ENCODE measurements at places on chromosomes 16 and 17. TPM values are rescaled to one million over a fixed set of nuclear protein-coding genes. Genes with fewer than 3 reads are reported as not detected.
A peak's percentile ranks its signal among the peaks of the same experiment; 100 is the strongest.

KRT20 gene
- polyA plus RNA-seq: 31.7 TPM

LGALS9B gene
- polyA plus RNA-seq: 0.54 TPM

- H3K27me3 ChIP-seq: no peaks in the 10 kb centered on the region
- H3K4me1 ChIP-seq: peaks cover 27% of the 10 kb centered on the region
Observed at GRCh38 chr16:1770328-1771187, 785 bp downstream of the NME3 start.

SMIM36 gene
- polyA plus RNA-seq: not detected

DNA sequence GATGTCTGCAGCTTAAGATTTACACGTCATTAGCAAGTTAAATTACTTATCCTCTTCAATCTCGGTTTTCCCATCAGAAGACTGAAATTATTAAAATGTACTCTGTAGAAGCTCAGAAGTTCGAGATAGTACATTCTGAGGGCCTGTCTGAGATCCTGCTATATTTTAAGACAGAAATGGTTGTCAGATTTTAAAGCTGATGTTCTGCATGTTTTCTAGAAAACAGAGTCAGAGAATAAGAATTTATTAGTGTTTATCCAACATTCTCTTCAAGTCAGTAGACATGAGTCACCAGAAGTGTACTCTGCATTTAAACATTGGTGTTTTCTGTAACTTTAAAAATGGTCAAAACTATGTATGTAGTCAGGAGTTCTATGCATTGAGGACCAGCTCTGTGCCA lies 155.2 kb upstream of the MYOCD start:
- no peak overlapping the region for H3K27ac ChIP-seq
- H3K27me3 ChIP-seq: no peaks in the 10 kb centered on the region
- no peak for DNase-seq
- H3K36me3 ChIP-seq: no peaks in the 10 kb centered on the region
- no peak overlapping the region for H3K4me3 ChIP-seq

HASPIN gene
- polyA plus RNA-seq: 2.7 TPM

- no peaks in the 10 kb centered on the region for H3K36me3 ChIP-seq
- DNase-seq: no peak
- H3K4me1 ChIP-seq: no peaks in the 10 kb centered on the region
- no peak overlapping the region for H3K4me3 ChIP-seq
- H3K27ac ChIP-seq: no peak overlapping the region
- peaks cover 2% of the 10 kb centered on the region for H3K27me3 ChIP-seq
Observed at GRCh38 chr17:41393294-41393693, 4.1 kb downstream of the KRT31 start.

DNA sequence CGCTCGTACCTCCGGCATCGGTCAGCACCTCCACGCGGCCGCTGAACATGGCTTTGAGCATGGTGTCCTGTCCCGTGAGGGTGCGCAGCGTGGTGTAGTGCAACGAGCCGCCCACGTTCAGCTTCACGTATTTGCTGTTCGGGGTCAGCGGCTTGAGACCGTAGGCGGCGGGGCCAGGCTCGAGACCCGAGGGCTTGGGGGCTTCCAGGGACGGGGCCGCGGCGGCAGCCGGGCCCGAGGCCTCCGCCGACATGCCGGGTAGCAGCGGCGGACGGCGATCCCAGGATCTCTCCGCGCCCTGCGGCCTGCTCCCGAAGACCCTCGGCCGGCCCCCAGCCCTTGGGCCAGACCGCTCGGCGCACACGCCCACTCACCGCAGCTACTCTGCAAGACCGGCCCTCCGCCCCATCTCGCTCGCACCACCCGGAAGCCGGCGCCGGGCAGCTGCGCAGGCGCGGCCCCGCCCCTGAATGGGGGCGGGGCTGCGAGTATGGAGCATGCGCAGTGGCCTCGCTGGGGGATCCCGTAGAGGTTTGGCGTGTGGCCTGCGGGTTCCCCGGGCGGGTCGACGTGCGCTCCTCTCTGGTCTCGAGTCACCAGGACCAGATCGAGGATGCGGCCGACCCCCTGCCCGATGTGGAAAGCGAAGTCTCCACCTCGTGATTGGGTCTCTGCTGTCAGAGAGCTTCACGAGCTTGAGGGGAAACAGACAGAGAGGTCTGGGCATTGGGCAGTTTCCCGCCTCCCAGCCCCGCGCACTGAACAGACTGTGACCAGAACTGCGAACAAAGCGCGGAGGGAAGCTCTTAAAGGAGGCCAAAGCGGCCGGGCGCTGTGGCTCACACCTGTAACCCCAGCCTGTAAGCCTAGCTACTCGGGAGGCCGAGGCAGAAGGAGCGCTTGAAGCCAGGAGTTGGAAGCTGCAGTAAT lies at the start of gene KCTD13:
KCTD13 (minus strand) TSS at position 446 of the 930 bp plus-strand sequence; CDS start at position 253, 193 bp downstream.
- peaks cover 17% of the 10 kb centered on the region for H3K36me3 ChIP-seq
- DNase-seq: peak; percentile 86
- H3K4me1 ChIP-seq: peaks cover 18% of the 10 kb centered on the region
- no peaks in the 10 kb centered on the region for H3K27me3 ChIP-seq
- peak within 1 kb of the TSS; percentile 90 for H3K4me3 ChIP-seq
- peak within 1 kb of the TSS; percentile 98 for H3K27ac ChIP-seq

PRSS33 gene
- 0.13 TPM for polyA plus RNA-seq

DNA sequence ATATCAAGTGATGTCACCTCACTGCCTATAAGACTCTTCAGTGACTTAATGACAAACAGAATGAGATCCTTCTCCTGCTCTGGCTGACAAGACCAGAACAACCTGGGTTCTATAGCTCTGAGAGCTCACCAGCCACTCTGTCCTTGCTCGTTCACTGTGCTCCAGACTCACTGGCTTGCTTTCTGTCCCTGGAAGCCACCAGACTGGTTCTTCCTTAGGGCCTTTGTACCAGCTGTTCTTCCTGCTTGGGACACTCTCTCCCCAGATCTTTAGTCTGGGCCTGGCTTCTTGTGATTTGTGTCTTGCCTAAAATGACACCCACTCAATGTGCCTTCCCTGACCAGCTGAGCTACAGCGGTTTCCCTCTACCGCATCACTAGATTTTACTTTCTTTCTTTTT lies 76.1 kb downstream of the FTO start:
- no peak overlapping the region for H3K27ac ChIP-seq
- H3K36me3 ChIP-seq: no peaks in the 10 kb centered on the region
- H3K27me3 ChIP-seq: no peaks in the 10 kb centered on the region
- DNase-seq: no peak
- H3K4me3 ChIP-seq: no peak overlapping the region
- no peaks in the 10 kb centered on the region for H3K4me1 ChIP-seq

SLX1B gene
- polyA plus RNA-seq: 61.3 TPM

CD300LB gene
- 0.27 TPM for polyA plus RNA-seq

CRYBA1 gene
- polyA plus RNA-seq: not detected

GRCh38 chr16:22300427-22301071 lies 3.3 kb downstream of the POLR3E start:
- H3K36me3 ChIP-seq: peaks cover 31% of the 10 kb centered on the region
- peak; percentile 46 for DNase-seq
- no peak overlapping the region for H3K27ac ChIP-seq
- H3K4me3 ChIP-seq: no peak overlapping the region
- no peaks in the 10 kb centered on the region for H3K27me3 ChIP-seq

RNF43 gene
- 29.9 TPM for polyA plus RNA-seq

SLC35G6 gene
- polyA plus RNA-seq: 0.52 TPM

NXPH3 gene
- polyA plus RNA-seq: 0.52 TPM

GRCh38 chr16:49881890-49882289 lies 26.0 kb upstream of the ZNF423 start:
- H3K27ac ChIP-seq: no peak overlapping the region
- DNase-seq: no peak
- no peaks in the 10 kb centered on the region for H3K27me3 ChIP-seq
- H3K36me3 ChIP-seq: no peaks in the 10 kb centered on the region

NUFIP2 gene
- polyA plus RNA-seq: 37.1 TPM

DNA sequence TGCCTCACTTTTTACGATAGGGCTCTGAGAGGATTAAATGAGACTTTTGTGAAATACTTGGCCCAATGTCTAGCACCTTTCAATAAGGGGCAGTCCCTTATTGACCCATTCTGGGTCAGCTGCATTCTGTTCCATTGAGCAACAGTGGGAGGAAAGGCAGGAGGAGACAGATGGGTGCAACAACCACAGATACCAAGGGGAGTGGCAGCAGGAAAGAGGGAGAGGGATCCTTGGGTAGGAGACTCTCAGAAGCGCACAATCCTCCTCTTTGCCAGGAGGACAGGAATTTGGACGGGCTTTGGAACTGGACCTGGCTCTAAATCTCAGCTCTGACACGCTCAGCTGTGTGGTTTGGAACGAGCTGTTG lies 3.5 kb downstream of the PIPOX start:
- peaks cover 3% of the 10 kb centered on the region for H3K27me3 ChIP-seq
- DNase-seq: no peak
- peak overlapping the region; percentile 22 for H3K27ac ChIP-seq

- H3K36me3 ChIP-seq: peaks cover 25% of the 10 kb centered on the region
- DNase-seq: no peak
- no peak overlapping the region for H3K27ac ChIP-seq
- H3K4me1 ChIP-seq: peaks cover 39% of the 10 kb centered on the region
Observed at GRCh38 chr16:70749006-70749678, 51.8 kb downstream of the VAC14 start.

DNA sequence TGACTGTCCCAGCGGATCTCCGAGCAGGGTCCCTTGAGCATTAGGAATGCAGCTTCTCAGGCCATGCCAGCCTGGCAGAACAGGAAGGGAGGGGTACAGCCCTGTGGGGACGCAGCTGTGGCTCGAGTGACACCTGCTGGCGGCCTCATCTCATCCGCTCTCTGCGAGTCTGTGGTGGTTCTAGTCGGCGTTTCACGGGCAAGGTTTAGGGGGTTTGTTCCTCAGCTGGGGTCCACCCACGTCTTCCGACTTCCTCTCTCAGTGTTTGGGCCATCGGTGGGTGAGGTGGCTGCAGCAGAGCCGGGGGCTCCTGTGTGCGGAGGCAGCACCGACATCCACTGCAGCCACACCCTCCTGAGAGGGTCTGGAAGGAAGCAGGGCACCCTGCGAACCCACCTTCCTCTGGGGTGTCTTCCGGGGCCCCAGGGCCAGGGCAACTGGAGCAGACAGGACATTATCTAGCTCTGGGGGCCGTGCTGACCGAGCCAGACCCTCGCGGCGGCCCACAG lies 33.3 kb downstream of the JPH3 start:
- no peaks in the 10 kb centered on the region for H3K36me3 ChIP-seq
- peaks cover 2% of the 10 kb centered on the region for H3K27me3 ChIP-seq
- peaks cover 11% of the 10 kb centered on the region for H3K4me1 ChIP-seq
- DNase-seq: peak; percentile 19
- H3K27ac ChIP-seq: no peak overlapping the region
- H3K4me3 ChIP-seq: no peak overlapping the region

- no peak overlapping the region for H3K4me3 ChIP-seq
- H3K36me3 ChIP-seq: no peaks in the 10 kb centered on the region
- no peaks in the 10 kb centered on the region for H3K27me3 ChIP-seq
- no peak for DNase-seq
- H3K27ac ChIP-seq: no peak overlapping the region
- no peaks in the 10 kb centered on the region for H3K4me1 ChIP-seq
Observed at GRCh38 chr17:65305116-65305515, 167.9 kb downstream of the RGS9 start.

CLDN6 gene
- polyA plus RNA-seq: 26.0 TPM

Measured in large intestine (tissue), 12 donors.